Suppressor macrophage (primary cell): ENCODE measurements at places on chromosomes 6 and 20.

DNA sequence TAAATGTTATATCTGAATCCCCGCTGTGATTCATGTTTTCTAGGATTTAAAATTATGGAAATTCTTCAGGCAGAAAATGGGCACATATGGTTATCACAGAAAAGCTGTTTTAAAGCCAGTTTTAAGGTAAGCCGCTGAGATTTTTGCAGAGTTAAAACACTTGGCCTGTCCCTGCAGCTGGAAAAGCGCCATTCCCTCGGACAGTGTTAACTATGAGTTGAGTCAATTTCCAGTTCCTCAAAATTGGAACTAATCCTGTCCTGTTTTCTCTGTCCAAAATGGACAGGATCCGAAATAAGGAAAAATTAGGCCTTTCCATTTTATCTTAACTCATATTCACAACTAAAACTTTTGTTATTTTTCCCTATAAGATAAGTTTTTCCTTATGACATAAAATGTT is 225.2 kb downstream of the SAMD5 start:
- DNase-seq = no peak

DNA sequence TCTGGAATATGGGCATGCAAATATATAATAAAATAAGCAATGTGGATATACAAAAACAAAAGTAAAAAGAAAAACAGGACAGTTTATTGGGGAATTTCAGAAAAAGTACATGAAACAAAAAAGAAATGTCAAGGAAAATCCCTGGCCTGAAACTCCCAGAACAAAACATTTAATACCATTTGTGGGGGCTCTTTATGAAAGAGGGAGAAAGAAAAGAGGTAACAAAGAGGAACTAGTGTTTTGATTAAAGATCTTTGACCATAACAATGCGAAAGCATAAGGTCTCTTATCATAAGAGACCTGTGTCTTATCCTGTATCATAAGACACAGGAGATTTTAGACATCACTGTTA is 88.6 kb upstream of the ARID1B start:
- DNase-seq = no peak

DNA sequence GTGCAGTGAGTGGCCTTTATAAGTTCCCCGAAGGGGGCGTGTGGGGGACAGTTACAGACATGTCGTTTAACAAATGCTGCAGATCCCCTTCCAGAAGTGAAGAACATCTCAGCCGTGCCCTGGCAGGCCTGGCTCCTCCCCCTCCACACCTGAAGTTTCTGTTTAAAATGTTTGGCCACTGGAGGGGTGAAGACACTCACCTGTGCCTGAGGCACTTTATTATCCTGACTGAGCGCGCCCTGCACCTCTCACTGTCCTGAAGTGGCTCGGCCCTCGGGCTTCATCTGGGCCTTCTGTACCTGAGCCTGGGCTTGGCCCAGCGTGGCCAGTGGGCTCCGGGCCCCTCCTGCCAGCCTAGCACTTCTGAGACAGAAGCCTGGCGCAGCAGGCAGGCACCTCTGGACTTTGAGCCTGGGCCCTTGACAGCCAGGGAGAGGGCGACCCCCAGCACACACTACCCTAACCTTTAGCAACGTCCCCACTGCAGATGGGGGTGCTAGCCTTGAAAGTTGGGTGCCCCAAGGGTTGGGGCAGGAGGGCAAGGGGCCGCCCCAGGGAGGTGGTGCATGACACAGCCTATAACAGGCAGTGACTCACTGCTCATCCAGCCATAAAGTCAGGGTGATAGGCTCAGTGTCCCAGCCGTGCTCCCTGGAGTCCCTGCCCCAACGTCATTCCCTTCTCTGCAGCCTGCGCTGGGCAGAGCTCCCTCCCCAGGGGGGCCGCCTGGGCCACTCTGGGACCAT is 13.6 kb upstream of the GATA5 start:
- DNase-seq = no peak

GRCh38 chr6:30889921-30890645 is 5.8 kb downstream of the DDR1 start:
- no peak for DNase-seq

DNA sequence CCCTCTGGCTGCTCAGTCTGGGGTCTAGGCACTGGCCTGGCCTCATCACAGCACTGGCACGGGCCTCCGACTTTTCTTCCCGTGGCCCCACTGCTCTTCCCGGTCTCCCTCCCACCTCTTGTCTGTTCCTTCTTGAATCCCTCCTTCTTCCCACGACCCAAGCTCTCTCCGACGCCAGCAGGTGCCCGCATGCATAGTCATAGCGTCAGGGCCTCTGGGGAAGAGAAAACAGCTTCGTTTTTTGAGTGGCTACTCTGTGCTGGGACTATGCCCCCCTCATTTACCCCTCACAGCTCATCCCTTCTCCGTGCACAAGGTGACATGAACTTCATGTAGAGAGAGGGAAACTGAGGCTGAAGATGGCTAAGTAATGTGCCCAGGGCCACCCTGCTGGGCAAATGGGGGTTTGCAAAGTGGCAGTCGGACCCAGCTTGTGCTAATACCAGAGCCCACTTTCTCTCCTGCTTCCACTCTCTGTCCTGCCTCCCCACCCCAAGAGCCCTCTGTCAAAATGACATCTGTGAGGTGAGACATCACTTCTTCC is 59.2 kb downstream of the SYNJ2 start:
- no peak for DNase-seq

DNA sequence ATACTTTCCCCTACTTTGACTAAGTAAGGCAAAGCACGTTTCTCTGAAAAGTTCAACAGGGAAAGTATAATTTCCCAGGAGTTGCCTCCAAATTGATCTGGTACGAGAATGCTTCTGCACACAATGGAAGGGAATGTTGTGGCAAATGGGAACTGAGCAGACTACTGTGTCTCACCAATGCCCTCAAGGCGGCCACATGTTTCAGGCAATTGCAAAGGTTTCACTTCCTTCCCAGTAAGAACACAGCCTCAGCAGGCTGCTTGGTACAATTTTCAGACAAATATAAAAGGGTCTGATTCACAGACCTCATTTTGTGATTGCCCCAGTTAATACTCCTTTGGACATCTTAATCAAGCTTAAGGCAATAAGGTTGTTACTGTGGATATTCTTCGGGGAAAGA is 71.2 kb downstream of the KIAA0319 start:
- peak; percentile 71 for DNase-seq

DNA sequence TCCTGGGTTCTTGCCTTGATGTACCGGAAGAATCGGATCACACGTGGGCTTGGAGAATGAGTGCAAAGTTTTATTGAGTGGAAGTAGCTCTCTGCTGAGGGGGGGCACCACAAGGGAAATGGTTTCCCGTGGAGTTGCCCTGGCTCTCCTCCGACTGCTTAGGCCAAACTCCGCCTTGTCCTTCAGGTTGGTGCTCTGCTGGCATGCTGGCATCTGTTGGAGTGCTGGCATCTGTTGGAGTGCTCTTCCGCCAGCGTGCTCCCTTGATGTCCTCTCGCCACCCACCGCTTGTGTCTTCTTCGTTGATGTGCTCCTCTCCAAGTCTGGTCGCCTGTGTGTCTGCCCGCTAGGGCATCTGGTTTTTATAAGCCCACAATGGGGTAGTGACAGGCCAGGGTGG is 317.1 kb upstream of the HSF2 start:
- DNase-seq = no peak

GRCh38 chr20:10023911-10024310 is 10.9 kb upstream of the ANKEF1 start:
- no peak for DNase-seq

GRCh38 chr6:34273242-34273805 is 24.5 kb upstream of the SMIM29 start:
- peak; percentile 81 for DNase-seq

DNA sequence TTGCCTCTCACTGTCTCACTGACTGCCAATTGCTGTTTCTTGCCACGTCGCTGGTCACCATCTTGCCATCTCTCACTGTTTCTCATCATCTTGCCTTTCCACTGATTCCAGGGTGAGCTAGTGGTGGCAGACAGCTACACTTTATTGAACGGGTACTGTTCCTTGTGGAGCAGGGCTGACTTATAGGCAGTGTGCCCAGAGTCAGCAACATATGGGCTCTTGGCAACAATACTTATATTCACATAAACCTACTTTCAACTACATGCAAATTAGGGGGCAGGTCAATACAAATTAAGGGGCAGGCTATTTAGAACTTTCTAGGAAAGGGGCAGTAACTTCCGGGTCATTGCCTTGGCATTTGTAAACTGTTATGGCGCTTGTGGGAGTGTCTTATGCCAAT is 186.2 kb upstream of the SYNDIG1 start:
- DNase-seq = no peak

GRCh38 chr6:122717350-122717749 is 62.2 kb upstream of the FABP7 start:
- DNase-seq = peak; percentile 72

DNA sequence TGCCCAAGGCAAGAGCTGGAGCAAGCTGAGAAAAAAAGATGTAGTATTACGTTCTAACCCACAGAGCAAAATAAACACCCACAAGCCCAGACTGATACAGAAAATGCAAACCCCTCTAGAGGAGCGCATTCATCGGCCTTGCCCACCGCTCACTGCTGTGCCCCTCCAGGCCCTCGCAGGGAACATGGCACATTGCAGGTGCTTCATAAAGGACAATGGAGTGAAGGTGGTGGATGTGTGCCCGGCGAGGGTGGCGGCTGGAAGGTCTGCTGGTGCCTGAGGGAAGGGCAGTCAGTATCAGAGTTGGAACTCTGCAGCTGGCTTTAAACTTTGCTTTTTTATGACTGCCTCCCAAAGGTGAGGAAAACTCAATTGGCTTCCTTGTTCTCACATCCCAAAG is 18.5 kb upstream of the IRF4 start:
- no peak for DNase-seq

DNA sequence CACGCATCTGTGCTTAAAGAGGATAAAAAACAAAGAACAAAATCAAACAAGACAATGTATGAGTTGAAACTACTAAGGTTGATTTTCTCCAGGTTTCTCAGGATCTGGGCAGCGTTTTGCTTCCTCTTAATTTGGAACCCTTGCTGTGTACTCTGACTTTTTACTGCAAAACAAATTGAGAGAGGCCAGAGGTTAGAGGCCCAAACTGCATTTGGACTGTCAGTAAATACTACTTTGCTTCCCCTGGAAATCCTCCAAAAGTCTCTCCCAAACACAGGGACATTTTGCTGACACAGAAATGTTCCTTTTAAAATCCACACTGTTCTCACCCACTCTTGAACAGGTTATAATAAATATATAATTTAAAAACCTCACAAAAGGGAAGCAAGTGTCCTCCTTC is 1.1 kb downstream of the ARG1 start:
- DNase-seq = no peak

DNA sequence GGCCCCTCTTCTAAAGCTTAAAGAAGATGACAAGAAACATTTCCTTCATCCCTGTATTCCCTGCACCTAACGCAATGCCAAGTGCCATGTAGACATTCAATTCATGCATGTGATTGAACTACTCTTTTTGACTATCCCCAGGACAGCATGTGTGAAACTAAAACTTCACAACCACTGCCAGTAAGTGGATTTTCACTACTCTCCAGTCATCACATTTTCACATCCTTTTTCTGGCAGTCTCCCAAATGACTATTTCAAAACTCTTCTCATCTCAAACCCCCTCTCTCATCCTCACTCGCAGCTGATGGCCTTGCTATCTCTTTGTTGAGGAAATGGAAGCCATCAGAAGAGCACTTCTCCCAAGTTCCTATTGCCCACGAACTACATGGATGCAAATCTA is 122.6 kb downstream of the OPRM1 start:
- DNase-seq = peak; percentile 24

DNA sequence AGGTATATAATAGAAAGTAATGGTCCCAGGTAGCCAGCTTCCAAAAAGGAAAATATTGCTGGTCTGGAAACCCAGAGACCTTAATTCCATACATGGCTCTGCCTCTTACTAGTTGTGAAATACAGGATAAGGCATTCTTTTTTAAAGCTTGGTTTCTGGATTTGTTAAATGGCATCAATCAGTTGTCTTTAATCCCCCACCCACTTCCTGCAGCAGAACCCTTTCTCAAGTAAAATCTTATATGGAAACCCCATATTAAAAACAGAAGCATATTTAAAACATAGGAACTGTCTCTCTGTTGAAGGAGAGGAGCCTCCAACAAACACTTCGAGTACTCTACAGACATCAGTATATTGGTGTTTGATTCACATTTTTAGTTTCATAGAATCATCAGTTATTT is 6.2 kb upstream of the LCA5 start:
- no peak for DNase-seq

DNA sequence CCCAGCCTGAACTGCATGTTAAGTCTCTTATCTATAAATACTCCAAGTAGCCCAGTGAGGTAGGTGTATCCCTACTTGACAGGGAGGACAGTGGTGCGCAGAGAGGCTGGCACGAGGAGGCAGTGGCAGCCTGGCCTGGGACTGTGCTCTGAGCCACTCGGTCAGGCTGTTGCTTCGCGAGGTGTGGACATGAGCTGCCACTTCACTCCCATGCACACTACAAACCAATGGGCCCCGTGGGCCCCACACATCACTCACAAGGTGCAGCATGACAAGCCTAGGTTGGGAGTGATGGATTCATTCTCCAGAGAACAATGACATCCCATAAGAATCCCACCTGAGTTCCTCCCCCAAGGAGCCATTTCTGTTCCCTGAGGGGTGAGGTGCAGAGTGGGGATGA is 54.9 kb downstream of the TMEM242 start:
- DNase-seq = no peak

GRCh38 chr20:58604128-58604881 is 46.8 kb upstream of the STX16 start:
- no peak for DNase-seq

DNA sequence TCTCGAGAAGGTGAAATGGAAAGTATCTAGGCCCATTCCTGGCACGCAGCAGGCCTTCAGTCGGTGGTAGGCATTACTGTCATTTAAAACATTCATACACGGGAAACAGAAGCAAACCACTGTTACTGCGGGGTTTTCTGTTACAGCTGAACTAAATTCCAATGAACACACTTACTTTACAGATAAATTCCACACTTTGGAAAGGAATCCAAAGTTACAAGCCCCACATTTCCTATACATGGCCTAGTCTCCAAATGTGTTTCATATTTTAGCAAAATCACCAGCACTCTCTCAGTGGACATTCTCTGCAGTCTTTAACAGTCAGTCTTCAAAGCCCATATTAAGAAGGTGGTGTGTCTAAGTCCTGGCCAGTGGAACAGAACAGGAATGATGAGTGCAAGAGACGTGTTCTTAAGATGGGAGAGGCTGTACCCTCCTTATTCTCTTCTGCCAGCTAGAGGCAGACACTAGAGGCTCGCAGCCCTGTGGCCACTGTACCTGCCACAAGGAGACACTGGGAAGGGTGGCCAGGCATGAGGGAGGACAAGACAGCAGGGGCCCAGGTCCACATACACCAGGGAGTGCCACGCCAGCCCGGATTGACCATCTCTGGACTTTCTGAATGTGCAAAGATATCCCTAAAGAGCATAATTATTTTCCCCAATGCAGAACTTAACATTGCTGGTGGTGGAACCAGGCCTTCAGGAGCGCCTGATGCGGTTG is 76.4 kb downstream of the CDC5L start:
- no peak for DNase-seq

GRCh38 chr6:39820553-39820952 is 28.4 kb downstream of the DAAM2 start:
- DNase-seq = no peak
